NCI-H146 (cell line): ENCODE measurements at places on chromosomes 11 and 22.

- DNase-seq, result no peak
Observed at GRCh38 chr11:2671748-2672147, 28.0 kb downstream of the KCNQ1OT1 start.

DNA sequence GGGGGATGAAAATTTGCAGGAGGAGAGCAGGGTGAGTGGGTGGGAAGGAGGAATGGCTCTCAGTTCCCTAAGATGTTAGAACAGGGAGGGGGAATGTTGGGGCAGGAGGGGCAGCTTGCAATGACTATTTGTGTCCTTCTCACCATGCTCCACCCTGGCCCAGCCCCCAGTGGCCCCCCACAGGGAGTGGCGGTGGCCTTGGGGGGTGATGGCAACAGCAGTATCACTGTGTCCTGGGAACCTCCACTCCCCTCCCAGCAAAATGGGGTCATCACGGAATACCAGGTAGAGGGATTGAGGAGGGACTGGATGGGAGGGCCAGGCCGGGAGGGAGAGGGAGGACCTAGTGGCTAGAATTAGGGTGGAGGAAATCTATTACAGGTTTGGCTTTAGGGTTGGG, 10.2 kb downstream of the ROBO3 start:
- no peak for DNase-seq

- DNase-seq, result no peak
Observed at GRCh38 chr22:42300259-42301076, 30.0 kb upstream of the TCF20 start.

DNA sequence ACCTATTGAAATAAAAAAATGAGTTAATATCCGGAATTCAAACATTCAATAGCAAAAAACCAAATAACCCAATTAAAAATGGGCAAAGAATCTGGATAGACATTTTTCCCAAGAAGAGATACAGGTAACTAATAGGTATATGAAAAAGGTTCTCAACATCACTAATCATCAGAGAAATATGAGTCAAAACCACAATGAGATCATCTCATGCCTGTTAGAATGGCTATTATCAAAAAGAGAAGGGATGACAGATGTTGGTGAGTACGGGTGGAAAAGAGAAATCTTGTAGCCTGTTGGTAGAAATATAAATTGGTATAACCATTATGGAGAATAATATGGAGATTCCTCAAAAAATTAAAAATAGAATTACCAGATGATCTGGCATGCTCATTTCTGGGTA, 26.9 kb upstream of the OR6M1 start:
- DNase-seq, result no peak

DNA sequence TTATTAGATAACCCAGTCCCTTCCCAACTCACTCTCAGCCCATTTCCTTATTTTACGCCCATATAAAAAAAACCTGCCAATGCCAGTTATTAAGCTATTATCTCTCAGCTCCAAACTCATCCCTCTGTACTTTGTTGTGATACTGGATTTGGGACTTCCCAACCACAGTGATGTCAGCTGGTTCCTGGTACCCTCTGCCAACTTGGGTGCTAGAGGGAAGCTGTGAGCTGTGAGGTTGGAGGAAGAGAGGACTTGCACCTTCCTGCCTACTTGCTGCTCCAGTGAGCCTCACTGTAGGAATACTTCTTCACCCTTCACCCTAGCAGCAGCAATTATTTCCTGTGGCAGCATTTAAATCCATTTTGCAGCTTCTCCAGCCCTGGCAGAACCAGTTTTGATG, 19.2 kb upstream of the CSF2RB start:
- DNase-seq, result no peak

DNA sequence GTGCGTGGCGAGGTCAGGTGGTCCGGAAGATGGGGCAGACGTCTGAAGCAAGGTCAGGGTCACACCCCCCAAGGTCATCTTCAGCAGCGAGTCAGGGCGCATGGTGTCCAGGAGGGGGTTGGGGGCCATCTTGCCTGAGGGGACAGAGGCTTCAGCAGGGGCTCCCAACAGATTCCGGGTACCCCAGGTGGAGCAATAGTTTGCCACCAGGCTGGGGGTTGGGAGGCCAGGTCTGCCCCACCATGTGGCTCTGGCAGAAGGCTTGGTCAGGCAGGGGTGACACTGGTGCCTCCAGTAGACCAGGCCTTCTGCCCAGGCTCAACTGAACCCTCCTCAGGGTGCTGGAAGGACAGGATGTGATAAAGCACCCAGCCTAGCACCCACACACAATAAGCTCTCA, 5.9 kb downstream of the ATG2A start:
- no peak for DNase-seq
